ENCODE measurements at places on chromosomes 7 and 10.
A peak's percentile ranks its signal among the peaks of the same experiment; 100 is the strongest.

GRCh38 chr10:128476845-128477244 is 350.6 kb upstream of the MKI67 start:
- no peak for DNase-seq

DNA sequence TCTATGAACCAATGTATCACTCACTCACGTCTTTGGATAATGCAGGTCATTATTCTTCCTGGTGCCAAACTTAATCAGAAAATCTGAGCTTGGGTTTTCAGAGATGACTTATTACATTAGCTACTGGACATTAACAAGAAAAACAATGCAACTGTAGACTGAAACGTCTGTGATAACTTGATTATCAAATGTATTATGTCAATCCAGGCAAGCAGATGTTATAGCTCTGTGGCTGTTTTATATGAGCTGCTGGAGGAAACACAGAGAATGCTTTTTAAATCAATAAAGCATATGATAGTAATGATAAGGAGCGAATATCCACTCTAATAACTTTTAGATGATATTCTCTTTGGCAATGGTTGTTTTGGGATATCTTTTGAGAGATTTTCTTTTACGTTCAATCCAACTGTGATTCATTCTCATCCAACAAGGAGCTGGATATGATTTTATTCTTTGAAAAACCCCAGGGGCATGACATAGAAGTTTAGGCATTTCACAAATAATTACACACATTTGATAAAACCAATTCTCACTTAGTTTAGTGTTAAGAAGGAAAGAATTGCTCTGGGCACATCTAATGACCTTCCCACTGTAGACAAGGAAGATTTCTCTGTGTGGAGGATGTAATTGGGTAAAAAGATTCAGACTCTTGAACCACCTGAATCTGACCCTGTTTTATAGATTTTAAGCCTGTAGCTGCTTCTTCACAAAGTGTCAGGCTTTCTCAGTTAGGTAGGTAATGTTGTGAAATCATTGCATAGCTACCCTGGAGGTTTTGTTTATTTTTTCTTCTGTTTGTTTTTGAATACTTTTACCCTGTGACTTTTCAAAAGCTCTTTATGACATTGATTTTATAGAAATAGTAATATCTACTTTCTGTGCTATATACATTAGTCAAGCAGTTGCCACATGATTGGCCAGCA is 1124.7 kb downstream of the DNAJB9 start:
- no peak for DNase-seq

DNA sequence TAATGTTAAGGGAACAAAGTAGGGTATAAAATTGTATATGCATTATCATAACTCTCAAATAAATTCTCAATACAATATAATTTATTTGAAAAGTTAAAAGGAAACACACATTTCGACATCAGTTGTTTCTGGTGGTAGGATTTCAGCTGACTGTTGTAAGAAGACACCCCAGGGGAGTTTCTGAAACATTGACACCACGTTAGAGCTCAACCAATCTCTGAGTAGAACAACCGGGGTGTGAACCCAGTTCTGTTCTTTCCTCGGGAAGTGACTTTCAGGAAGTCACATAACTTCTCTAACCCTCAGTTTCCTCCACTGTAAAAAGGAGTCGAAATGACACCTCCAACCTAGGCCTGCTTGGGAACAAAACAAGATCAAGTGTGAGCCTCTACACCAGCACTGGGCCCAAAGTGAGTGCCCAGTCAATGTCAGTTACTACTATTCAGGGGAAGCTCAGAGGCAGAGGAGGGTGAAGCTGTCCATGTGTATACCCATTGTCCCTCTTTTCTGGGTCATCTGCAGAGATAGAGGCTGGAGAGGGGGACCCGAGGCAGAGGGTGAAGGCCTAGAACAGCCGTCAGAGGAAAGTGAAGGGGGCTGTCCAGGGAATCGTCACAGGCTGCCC is 67.1 kb downstream of the AOAH start:
- DNase-seq: no peak

- peak; percentile 94 for DNase-seq
Observed at GRCh38 chr10:44801383-44802327, 109.5 kb upstream of the TMEM72 start.

DNA sequence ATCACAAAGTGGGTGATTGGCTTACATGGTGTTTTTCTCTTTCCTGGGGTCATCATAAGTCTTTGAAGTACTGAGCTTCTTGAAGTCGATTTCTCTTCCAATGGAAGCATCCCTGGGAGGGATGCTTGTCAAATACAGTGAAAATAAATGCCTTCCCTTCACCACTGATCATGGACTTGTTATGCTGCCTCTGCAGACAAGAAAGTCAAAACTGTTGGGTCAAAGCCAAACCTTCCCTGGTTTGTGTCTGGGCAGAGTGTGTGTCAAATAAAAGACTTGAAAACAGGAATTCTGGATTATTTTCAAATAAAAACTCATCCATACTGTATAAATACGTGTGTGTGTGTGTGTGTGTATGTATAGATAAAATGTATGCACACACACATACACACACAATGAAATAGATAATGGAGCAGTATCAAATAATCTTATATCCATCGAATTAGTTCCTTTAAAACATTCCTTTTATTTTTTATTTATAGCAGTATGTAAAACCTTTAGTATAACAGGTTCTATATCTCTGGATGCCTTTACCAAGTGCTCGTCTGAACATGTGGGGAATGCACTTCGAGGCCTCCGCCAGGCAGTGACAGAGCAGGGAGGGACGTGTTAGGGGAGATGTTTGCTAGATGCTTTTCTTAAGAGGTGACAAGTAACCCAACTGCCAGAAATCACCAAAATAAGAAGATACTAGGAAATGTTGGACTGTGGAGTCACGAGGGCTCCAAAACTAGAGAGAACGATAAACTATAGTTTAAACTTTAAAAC is 27.2 kb upstream of the WNT16 start:
- DNase-seq: no peak

DNA sequence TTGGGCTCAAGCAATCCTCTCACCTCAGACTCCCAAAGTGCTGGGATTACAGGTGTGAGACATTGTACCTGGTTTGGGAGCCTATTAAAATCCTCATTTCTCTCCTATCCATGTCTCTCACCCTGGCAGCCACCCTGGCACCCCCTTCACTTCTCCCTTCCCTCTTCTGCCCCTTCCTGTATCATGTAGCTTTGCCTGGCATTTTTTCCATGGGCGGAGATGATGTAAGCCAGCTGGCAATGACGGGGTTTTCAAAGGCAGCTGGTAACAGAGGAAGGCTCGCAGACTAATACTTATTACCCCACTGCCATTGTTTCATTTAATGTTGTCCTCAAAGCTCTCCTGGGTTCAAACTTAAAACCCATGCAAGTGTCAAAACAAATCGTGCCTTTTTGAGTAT is 61.9 kb downstream of the RGS10 start:
- DNase-seq: no peak

- DNase-seq: no peak
Observed at GRCh38 chr7:4700577-4701235, 18.6 kb downstream of the FOXK1 start.

GRCh38 chr10:72665925-72666324 is 26.0 kb upstream of the MCU start:
- DNase-seq: no peak

- no peak for DNase-seq
Observed at GRCh38 chr10:12393831-12394230, 44.5 kb downstream of the CAMK1D start.

GRCh38 chr10:120473593-120473992 is 16.6 kb downstream of the PLPP4 start:
- DNase-seq: no peak

DNA sequence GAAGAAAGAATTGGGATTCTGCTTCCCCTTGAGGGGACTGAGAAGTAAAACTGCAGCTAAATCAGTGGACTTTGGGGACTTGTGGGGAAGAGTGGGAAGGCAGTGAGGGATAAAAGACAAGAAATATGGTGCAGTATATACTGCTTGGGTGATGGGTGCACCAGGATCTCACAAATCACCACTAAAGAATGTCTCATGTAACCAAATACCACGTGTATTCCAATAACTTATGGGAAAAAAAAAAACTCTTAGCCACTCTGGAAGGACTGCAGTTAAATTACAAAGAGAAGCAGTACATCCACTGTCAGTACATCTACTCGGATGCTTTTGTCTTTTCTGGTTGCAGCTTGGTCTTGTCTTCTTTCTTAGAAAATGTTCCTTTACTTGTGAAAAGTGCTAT is 27.4 kb upstream of the GOT1 start:
- no peak for DNase-seq

DNA sequence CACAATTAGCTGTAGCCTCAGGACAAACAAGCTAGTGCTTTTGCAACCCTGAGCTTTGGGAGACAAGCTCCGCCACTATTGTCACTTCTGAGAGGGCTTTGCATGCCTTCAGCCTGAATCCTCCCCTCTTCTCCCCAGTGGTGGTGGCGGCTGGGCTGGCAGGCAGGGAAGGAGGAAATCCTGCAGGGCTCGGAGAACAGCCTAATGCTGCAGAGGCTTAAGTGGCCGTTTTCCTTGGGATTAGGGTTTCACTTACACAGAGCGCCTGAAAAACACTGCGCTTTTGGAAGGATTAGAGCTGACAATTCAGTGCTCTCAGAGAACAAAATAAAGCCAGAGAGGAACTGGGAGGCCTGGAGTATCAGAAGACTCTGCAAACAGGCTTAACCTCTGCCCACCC is 71.3 kb downstream of the PAX2 start:
- no peak for DNase-seq

DNA sequence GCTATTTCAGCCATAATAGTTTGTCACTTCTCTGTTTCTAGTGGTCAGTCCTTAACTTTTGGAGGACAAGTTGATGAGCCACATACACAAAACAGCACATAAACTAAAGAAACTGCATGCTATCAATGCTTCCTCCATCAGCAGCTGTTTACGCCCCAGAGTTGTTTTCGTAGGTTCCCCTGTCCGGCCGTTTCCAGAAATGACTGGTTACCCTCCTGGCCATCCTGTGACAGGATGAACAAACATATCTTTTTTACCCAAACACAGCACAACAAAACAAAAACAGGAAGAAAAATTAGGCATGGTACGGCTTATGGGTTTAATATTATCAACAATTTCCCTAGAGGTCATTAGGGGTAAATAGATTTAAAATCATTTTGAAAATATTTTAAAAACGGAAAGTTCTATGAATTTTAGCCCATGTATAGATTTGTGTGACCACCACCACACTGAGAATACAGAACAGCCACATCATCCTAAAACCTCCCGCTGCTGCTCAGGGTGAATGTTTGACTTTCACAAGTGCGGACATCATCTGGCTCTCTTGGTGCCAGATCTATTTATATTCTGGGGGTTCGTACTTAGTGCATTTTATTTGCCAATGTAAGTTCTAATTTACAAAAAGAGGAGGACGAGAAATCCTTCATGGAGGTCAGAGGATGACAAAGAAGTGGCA is 74.8 kb downstream of the HIPK2 start:
- no peak for DNase-seq

- DNase-seq: peak; percentile 75
Observed at GRCh38 chr10:11986593-11987216, 55.9 kb downstream of the UPF2 start.

DNA sequence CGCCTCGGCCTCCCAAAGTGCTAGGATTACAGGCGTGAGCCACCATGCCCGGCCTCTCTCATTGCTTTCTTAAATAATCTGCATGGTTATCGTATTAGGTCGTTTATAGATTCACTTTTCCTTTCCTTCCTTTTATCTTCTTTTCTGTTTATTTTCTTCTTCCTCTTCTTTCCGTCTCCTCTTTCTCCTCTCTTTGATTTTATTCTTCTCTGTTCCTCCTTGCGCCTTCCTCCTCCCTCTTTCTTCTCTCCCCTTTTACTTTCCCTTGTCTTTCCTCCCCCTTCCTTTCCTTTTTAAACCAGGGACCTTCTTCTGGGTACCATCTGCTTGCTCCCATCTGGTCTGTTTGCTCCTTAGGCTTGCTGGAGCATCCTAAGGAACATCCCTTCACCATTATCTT is 18.6 kb downstream of the MLLT10 start:
- no peak for DNase-seq
